Posterior cingulate gyrus (tissue), 11 donors: ENCODE measurements at places on chromosomes 5 and 9.
A peak's percentile ranks its signal among the peaks of the same experiment; 100 is the strongest.

DNA sequence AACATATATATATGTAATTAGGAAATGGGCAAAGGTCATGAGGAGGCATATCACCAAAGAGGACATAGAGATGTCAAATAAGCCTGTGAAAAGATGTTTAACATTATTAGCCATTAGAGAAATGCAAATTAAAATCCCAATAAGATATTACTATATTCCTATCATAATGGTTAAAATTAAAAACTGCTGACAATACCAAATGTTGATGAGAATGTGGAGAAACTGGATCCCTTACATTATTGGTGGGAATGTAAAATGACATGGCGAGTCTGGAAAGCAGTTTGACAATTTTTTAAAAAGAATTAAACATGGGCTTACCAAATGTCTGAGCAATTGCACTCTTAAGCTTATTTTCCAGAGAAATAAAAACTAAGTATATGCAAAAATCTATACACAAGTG, 1821.6 kb upstream of the C9orf72 start:
- no peak for DNase-seq

DNA sequence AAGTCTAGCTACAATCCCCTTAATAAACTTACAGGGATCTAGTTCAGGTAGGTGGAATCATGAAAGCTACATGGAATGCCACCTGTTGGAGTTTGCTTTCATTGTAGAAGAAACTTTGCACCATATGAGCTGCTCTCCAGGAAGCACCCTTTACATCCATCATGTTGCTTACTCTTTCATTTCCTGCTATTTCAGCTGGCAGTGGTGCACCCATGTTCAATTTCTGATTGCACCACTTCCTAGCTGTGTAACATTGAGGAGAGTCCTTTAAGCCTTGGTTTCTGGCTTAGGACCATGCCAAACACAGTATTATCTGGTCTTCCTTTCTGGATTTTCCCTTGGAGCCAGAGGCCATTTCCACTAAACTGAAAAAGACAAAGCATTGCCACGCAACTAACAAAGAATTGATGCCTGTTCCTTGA, 123.3 kb upstream of the SLC12A2 start:
- DNase-seq = no peak

GRCh38 chr9:87707805-87708506, 18.0 kb upstream of the CTSL start:
- no peak for DNase-seq

DNA sequence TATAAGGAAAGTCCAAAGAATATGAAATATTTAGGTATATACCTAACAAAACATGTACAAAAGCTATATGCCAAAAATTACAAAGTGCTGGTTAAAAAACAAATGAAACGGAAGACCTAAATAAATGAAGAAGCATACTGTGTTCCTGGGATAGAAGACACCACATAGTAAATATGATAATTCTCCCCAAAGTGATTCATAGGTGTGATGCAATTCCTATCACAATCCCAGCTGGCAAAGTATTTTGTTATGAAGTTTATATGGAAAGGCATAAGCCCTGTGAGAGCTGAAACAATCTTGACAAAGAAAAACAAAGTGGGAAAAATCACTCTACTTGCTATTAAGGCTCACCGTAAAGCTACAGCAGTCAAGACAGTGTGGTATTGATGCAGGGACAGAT, 2.6 kb upstream of the SMIM23 start:
- DNase-seq = no peak

GRCh38 chr5:100654895-100655294, 119.7 kb downstream of the FAM174A start:
- no peak for DNase-seq

DNA sequence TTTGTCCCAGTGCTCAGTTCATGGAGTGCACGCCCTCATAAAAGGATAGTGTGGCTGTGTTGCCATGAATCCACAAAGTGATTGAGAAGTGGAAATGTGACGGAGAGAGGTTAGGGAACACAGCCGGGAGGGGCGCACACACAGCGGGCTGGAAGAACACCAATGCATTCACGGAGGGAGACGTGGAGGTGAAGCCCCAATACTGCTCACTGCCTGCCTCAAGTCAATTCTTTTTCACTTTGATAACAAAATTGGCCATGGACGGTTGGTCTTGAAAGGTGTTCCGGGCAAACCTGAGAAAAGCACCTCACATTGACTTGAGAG, 424.1 kb downstream of the MED10 start:
- no peak for DNase-seq

DNA sequence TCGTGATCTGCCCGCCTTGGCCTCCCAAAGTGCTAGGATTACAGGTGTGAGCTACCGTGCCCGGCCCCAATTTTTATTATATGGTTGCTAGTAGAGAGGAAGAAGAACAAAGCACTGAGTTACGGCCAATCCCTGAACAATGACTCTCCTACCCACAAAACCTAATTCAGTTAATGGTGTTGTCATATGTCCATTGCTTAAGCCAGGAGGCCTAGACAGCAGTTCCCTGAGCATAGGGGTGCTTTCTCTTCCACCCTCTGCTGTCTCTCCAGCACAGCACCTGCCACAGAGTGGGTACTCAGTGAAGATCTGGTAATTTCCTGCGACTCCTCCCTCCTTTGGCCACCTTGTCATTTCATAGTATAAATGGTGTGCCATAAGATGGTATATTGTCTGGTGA, 21.4 kb upstream of the LTC4S start:
- peak; percentile 17 for DNase-seq

GRCh38 chr5:33890131-33891032, 1.4 kb downstream of the ADAMTS12 start:
- DNase-seq = no peak

GRCh38 chr5:81420039-81420667, 26.2 kb upstream of the ACOT12 start:
- no peak for DNase-seq

- DNase-seq = no peak
Measured at GRCh38 chr9:69798744-69799143, 21.9 kb upstream of the CFAP95 start.

DNA sequence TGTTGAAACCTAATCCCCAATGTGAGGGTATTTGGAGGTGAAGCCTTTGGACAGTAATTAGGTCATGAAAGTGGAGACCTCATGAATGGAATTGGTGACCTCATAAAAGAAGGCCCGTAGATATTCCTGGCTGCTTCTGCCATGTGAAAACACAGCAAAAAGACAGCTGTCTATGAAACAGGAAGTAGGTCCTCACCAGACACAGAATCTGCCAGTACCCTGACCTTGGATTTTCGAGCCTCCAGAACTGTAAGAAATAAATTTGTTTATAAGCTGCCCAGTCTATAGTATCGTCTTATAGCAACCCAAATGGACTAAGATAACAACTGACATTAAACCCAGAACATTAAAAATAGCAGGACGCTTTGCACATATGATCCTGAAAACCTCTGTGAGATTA, 371.1 kb downstream of the SPOCK1 start:
- DNase-seq = no peak

DNA sequence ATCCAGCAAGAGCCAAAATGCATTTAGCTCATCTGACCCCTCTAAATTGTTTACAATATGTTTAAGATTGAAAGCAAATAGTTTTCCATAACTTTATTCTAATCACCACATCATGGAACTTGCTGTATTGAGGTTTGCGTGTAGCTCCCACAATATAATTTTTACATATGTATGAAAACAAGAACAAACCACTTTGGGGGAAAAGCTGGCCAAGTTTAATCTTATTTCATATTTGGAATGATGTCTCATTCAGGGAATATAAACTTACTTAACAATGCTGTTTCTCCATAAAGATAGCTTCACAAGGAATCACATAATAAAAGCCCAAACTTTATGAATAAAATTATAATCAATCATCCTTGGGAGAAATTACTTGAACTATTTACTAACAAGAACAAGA, 194.6 kb upstream of the PCSK5 start:
- DNase-seq = no peak

- no peak for DNase-seq
Measured at GRCh38 chr5:35356725-35357124, 126.4 kb upstream of the PRLR start.

GRCh38 chr9:110977259-110977709, 61.0 kb downstream of the LPAR1 start:
- DNase-seq = no peak

- no peak for DNase-seq
Measured at GRCh38 chr5:2740051-2740875, 11.2 kb downstream of the IRX2 start.

GRCh38 chr5:175003531-175003930, 279.1 kb downstream of the MSX2 start:
- DNase-seq = no peak

- DNase-seq = peak; percentile 97
Measured at GRCh38 chr5:11904265-11904906, at the start of gene CTNND2. Gene CTNND2 (minus strand): TSS chr5:11904446. CDS start chr5:11903853, 593 bp downstream.

DNA sequence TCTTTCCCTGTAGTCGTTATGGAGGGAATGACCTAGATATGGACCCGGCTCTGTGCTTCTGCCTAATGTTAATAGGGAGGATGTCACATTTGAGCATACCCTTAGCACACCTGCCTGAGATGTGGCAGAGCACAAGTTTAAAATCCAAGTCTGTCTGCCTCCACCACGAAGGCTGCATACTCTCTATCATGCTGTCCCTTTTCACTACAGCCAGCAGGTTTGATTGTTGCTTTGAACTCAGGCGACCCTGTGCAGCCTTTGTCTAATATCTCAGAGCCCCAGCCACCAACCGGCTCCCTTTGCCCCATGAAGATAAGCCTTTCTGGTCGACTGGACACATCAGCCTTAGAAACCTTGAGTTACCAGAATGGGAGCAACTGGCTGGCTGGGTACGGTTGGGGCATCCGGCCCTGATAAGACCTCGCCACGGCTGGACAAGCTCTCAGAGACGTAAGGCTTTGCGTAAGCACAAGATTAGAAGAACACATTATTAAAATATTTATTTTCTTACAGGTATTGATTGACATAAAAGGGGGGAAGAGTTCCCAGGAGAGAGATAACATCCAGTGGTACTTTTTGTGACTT, 222.0 kb upstream of the TRIM32 start:
- no peak for DNase-seq

DNA sequence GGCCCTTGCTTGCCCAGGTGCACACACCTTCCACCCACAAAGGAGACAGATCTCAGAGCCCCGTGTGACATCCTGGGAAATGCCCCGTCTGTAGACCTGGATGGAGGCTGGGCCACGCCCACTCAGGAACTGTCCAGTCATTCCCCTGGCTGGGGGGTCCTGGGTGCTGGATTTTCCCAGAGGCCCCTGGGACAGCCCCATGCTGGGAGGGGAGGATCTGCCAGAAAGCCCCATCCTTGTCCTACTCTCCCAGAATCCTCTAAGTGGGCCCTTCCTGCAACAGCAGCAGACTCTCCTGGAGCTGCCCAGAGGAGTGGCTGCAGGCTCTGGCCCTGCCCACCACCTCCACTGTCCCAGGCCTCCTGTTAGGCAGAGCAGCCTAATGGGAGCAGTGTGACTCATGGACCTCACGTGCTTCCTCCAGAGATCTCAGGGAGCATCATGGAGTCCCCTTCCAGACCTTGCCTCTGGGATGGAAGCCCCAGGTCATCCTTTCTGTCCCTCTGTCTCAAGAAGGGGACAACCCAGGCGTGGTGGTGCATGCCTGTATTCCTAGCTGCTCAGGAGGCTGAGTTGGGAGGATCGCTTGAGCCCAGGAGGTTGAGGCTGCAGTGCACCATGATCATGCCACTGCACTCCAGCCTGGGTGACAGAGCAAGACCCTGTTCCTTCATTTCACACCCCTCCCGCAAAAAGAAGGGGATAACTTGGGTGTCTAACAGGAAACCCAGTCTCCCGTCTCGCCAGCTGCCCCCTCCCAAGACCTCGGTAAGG, 51.7 kb downstream of the JADE2 start:
- peak; percentile 46 for DNase-seq

DNA sequence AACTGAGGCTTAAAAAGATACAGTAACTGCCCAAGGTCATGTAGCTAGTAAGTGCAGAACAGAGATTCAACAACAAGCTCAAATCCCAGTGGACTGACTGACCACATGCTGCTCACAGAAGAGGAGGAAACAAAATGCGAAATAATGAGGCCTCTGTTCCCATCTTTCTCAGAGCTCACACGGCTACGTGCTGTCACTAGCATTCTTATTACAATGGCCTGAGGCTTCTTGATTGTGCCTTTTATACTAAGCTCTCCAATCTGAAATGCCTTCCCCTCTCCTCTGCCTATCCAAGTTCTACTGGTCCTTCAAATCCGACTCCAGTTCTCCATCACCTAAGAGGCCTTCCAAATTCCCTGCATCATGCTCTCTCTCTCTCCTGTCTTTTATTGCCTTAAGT, 26.0 kb downstream of the SGTB start:
- no peak for DNase-seq

GRCh38 chr9:114505187-114506081, at the start of gene WHRN:
Gene WHRN (minus strand): TSS chr9:114505473. CDS start chr9:114504801, 672 bp downstream.
- DNase-seq = peak; percentile 85

DNA sequence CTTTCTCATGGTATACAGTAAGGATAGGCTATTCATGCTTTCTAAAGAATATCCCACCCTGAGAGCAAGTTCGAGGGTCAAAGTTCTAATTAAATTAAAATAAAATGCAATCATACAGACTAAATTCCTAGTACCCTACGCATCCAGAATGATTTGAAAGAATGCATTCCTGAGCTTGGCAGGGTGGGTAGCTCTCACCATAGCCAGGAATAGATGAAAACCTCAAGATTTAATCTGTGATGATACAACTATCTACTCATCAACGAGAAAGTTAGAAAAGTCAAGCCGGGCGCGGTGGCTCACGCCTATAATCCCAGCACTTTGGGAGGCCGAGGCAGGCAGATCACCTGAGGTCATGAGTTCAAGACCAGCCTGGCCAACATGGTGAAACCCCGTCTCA, 32.3 kb downstream of the SERINC5 start:
- DNase-seq = no peak

DNA sequence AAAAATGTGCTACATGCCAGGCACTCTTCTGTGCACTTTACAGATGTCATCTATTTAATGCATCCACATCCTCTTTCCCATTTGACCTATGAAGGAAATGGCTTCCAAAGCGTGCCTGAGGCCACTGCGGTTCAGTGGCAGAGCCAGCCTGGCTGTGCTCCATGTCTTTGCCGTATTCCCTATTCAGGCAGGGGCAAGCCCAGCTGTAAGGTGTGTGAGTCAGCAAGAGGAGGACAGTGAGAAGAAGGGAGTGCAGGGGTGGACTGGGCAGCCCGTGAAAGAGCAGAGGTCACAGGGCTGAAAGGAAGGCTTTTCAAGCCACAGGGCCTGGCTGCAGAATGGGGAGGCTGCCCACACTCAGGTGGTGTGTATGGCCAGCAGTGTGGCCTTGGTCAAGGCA, 91.7 kb downstream of the HRH2 start:
- DNase-seq = no peak

DNA sequence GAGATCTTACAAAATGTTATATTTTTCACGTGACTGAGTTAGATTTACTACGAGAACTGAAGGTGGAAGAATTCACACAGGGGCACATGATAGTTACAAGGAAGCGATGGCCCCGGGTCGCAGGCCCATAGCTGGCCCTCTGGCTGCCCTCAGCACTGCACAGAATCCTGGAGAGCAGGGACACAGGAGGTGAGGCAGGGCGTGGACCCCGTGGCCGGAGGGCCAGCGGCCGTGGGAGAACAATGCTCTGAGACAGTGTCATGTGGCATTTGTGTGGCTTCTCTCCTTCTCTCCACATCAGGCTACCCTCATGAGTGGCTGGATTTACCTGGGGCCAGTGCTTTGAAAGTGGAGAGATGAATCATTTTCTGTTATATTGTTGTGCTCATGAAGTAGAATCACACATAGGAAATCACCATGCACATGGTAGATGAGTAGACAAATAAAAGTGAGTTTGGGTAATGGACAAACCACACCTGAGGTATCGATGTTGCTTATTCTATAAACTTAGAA, 89.5 kb downstream of the ICE1 start:
- no peak for DNase-seq

- no peak for DNase-seq
Measured at GRCh38 chr9:17059465-17059864, 75.4 kb upstream of the CNTLN start.
